ENCODE measurements at places on chromosomes 16 and 17.

DNA sequence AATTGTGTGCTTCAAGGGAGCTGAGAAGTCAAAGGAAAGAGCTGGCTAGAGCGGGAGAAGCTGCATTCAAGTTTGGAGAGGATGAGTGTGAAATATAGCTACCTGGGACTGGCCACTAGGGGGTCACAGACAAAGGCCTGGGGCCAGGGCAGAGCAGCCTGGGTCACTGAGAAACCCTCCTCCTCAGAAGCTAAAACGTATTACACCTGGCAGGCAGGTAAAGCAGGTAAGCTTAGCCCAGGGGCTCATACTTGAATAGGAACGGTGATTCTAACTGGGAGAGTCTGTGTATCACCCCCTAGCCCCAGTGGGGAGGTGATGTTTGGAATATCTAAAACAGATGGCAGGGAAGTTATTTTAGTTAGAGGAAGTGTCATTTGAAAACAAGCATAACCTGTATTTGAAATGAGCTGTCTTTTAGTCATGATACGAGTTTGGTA lies 6.8 kb downstream of the KRT37 start:
- DNase-seq = no peak

GRCh38 chr16:88969361-88969831 lies 7.6 kb downstream of the CBFA2T3 start:
- no peak for DNase-seq

GRCh38 chr16:22262460-22262859 lies 34.7 kb upstream of the POLR3E start:
- no peak for DNase-seq

GRCh38 chr17:35083071-35083470 lies 19.6 kb upstream of the RFFL start:
- DNase-seq = no peak

- no peak for DNase-seq
Observed at GRCh38 chr17:17754719-17755686, 73.7 kb downstream of the RAI1 start.

DNA sequence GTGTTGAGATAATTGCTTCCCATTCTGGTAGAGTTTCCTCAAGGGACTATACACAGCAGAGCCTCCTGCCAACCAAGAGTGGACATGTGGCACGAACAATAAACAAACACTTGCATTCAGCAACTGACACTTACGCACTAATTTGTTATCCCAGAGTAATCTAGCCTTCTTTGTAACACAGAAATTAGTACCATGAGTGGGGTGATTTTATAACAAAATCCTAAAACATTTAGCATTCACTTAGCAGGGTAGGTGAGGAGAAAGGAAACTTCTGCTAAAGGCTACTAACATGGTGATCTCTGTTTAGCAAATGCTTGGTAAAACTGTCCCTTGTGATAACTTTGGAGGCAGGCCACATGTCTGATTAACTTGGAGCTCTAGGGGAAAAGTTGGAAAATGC lies 325.2 kb downstream of the HS3ST4 start:
- no peak for DNase-seq

- DNase-seq = no peak
Observed at GRCh38 chr16:47886631-47887415, 269.0 kb downstream of the ABCC12 start.

Measured in foreskin melanocyte (primary cell).